Iris pigment epithelial cell (primary cell): ENCODE measurements at places on chromosomes 12 and 14.

- DNase-seq: peak; percentile 34
Observed at GRCh38 chr12:56243731-56244181, 13.9 kb downstream of the SLC39A5 start.

DNA sequence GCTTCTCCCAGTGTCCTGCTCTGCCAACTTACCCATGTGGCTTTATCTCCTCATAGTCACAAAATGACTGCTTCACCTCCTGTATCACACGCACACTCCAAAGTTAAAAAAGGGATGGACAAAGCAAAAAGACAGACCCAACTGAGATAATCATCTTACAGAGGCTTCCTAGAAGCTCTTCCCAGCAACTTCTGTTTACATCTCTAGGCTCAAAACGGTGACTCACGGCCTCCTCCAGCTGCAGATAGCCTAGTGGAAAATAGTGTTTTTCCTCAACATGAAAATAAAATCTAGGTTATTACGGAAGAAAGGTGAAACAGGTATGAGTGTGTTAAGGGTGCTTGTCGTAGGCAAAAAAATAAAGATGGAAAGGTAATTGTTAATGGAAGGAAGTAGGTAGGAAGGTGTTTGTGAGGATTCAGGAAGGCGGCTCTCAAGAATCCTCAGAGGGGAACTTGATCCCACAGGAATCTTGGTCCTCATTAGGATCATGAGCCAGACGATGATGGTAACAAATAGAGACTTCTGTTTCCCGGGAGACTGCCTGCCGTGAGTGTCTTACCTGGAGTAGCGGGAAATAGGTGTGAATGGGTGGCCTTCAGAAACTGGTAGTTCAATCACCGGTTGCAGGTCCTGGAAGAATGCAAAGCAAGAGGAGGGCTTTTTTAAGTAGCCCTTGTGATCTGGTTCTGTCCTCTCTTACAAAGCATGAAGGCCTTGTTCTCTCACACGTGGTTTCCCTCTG lies 487.5 kb upstream of the TMEM132C start:
- DNase-seq: peak; percentile 6

DNA sequence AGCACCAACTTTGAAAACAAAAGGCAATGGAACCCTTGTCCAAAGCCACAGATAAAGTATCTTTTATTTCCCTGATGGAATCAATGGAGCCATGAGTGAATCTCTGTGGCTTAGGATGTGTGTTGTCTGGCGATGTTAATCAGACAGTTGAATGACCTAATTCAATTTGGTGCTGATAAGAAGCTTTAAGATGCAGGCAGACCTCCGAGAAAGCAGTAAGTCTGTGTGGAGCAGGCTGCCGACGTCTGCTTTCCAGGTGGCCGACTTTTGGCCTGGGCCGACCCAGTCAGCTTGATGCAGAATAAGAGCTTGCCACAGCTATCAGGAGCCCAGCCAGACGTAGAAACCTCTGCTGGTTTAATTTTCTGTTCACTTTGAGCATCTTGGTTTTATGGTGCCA lies 21.1 kb upstream of the TMEM132C start:
- DNase-seq: no peak

DNA sequence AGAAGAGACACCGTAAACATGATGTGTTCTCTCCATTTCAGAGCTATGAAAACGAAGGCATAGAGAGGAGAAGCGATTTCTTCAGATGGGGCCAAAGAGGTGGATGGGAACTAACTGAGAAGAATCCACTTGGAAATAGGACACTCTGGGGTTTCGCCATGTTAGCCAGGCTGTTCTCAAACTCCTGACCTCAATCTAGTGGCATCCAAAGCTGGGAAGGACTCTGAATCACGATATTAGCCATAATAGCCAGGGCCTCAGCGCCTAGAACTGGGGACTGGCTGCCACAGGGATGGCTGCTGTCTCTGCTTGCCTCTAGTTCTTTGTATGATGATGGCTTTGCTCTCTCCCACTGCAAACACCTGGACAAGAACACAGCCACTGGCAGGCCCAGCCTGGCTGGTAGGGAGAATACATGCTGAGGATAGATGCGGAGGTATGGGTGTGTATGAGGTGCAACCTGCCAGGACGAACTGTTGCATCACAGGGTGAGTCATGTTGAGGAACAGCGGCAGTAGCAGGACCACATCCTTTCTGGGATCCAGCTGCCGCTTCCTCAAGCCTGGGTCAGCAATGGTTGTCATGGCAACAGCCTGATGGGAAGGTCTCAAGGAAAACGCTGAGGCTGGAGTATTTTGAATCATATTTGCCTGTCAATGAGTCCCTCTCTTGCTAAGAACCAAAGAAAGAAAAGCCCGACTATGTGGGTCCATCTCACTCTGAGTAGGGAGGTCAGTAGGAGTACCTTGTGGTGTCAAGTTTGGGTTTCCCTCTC lies 31.1 kb downstream of the CCDC177 start:
- peak; percentile 96 for DNase-seq

- DNase-seq: peak; percentile 45
Observed at GRCh38 chr12:46446645-46447044, 74.1 kb upstream of the SLC38A2 start.

GRCh38 chr12:110579535-110580253 lies 3.4 kb downstream of the PPTC7 start:
- no peak for DNase-seq

DNA sequence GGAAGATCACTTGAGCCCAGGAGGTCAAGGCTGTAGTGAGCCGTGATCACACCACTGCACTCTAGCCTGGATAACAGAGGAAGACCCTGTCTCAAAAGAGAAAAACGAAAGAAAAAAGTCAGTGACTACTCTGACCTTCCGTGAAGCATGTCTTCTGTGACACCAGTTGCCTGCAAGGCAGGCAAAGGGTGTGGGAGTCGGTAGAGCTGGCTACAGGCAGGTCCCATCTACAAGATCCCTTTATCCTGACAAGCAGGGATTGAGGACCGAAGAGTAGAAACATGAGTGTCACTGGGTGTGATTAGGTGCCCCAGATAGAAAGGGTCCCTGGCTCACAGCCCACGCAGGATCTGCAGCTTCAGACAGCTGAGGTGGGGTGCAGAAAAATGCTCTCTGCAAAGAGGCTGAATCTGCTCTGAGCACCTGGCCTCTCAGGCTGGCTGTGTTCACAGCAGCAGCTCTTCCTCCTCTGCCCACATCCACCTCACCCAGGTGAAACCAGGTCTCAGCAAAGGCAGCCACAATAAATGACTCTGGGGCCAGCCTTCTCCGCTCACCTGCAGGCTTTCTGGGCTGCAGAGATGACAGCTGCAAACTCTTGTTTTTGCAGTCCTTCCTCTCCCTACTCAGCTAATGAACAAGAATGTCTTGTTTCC lies 28.6 kb upstream of the HSP90B1 start:
- no peak for DNase-seq

- peak; percentile 49 for DNase-seq
Observed at GRCh38 chr14:51028851-51029754, 65.8 kb downstream of the TRIM9 start.

GRCh38 chr12:45779936-45780335 lies 50.4 kb downstream of the ARID2 start:
- no peak for DNase-seq

- no peak for DNase-seq
Observed at GRCh38 chr12:92619730-92620684, 82.8 kb upstream of the PLEKHG7 start.

DNA sequence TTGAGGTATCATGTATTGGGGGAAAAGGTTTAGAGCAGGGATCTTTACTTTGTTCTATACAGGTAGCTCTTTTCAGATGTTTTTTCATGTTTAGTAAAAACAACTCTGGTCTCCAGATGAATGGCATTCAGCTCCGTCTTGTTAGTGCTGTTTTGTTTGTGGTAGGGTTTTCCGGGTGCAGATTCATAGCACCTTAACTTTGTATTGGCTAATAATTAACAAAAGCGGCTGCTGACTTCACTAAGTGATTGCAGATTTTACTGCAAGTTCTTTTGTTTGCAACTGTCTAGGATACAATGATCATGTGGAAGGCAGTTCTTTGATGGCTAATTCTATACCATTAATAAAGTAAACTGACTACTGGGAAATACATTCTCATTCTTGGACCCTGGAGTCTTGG lies 32.2 kb upstream of the BHLHE41 start:
- DNase-seq: no peak

DNA sequence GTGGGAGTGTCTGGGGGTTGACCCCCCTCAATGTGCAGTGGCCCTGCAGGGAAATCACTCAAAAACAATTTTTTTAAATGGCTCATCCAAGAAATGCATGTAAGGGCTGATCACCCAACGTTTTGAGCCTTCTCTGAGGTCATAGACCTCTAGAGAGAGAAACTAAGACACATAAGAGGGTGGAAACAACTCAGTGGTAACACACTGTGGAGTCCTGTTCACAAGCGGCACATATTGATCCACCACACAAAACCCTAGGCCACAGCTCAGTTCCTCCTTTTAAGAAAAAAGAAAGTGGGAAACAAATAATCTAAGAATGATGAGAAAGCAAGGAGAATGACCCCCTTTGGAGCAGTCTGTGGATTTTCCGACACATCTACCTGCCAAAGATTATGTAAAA lies 83.0 kb upstream of the METAP2 start:
- no peak for DNase-seq

DNA sequence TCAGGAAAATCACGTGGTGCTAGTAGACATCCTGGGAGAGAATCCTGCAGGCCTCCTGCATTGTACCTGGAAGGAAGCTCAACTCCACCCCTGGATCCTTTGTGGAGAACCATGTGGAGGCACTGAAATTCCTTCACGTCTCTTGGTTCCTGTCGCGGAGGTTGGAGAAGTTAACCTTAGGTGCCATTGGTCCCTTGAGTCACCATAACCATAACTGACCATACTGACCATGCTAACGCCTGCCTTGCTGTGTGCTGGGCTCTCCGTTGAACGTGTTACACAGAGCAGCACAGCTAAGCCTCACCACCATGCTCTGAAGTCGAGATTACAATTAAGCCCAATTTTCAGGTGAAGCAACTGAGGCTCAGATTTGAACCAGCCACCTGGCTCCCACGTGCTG lies 18.6 kb downstream of the C14orf132 start:
- DNase-seq: no peak

DNA sequence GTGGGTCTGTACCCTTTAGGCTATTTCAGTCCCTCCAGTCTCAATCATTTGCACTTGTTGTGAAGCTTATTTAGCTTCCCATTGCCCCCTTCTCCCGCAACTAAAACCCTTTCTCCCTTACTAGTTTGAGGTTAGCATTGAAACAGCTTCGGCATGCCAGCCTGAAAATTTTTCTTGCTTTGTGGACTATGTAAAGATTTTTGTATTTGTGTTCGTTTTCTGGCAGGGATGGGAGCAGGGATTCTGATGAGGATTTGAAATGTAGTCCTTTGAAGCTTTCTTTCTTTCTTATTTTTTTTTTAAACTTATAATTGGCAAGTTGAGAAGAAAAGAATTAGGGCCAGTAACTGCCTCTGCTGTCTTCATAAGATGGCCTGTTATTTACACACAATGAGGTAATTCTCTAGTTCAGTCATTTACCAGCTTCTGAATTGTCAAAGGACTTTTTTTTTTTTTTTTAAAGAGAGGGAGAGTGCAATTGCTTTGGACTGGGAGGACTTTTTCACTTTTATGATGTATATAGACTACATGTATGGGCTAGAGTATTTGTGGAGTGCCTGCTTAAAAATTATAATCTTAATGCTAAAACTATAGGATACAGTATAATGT lies 29.0 kb downstream of the PALS1 start:
- peak; percentile 28 for DNase-seq

GRCh38 chr12:125797421-125798175 lies 732.4 kb downstream of the AACS start:
- DNase-seq: peak; percentile 30

- DNase-seq: no peak
Observed at GRCh38 chr14:22565391-22565945, 23.6 kb downstream of the DAD1 start.

DNA sequence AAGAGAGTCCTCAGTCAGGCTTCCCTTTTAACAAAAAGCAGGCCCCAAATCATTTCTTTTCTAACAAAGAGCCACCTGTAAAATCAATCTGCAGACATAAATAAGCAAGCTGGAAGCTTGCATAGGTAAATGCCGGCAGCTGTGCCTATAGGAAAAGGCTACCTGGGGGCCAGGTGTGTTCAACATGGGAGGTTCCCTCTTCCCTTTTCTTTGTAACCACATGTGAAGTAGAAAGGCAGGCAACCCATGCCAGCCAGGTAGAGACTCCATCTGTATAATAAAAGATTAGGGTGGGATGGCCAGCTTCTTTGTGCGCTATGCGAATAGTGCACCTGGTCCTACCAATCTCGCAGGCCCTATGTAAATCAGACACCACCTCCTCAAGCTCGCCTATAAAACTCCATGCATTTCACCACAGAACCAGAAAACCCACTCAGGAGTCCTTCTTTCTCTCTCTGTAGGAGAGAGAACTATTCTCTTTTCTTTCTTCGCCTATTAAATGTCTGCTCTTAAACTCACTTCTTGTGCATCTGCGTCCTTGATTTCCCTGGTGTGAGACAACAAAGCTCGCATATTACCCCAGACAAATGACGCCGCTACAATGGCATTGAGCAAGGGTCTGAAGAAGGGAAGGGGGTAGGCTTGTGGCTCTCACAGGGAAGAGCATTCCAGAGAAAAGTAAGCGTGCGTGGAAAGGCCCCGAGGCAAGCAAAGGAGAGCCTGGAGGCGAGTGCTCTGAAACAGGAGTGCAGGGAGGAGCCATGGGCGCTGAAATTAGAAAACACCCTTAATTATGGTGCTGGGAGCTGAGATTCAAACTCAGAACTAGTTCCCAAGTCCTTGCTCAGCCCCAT lies 67.2 kb downstream of the TTC9 start:
- DNase-seq: no peak

- no peak for DNase-seq
Observed at GRCh38 chr12:7293670-7294069, 10.2 kb upstream of the ACSM4 start.

- no peak for DNase-seq
Observed at GRCh38 chr12:94721173-94721572, 70.8 kb upstream of the TMCC3 start.

- DNase-seq: no peak
Observed at GRCh38 chr12:111034886-111035577, 114.7 kb upstream of the MYL2 start.

GRCh38 chr12:94656556-94656955 lies 6.2 kb upstream of the TMCC3 start:
- DNase-seq: no peak

GRCh38 chr12:19055589-19055988 lies 73.9 kb upstream of the PLEKHA5 start:
- DNase-seq: no peak

- no peak for DNase-seq
Observed at GRCh38 chr12:43011383-43011926, 421.9 kb upstream of the PRICKLE1 start.

DNA sequence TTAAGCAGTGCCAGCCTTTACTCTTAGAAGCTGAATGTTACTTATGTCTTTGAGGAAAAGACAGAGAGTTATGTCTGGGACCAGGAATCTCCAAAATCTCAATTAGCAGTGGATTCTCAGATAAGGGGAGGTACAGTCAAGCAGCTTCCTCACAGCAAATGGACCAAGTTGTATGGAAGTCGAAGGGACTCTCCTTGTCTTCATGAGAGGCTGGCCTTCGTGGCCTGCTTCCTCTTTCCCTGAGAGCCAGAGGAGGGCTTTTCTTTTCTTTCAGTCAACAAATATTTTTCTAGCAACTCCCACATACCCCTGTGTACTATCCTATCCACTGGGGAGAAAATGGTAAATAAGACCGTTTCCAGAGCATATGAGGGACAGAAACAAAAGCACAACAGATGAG lies 6.6 kb upstream of the WNT5B start:
- no peak for DNase-seq

GRCh38 chr12:1821805-1822204 lies 1.4 kb downstream of the LRTM2 start:
- no peak for DNase-seq

GRCh38 chr14:49923442-49923841 lies 30.6 kb downstream of the ARF6 start:
- DNase-seq: no peak
